Heart right ventricle (tissue), 16 donors: ENCODE measurements at places on chromosomes 4 and X.

DNA sequence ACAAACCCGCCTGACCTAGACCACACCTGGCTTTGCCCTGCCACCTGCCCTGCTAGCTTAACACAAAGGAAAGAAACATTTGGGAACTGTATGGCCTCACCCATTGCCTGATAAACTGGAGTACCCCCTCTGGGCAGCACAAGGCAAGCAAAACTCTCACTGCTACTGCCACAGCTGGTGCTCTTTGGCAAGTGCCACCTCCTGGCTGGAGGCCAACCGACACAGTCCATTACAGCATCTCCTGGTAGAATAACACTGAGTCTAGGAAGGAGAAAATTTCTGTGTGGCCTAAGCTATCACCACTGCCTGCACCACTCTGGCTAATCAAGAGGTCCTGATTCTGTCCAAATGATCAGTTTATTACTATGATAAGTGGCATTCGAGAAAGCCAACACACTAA, 18.9 kb upstream of the SPANXN3 start:
- no peak for DNase-seq

DNA sequence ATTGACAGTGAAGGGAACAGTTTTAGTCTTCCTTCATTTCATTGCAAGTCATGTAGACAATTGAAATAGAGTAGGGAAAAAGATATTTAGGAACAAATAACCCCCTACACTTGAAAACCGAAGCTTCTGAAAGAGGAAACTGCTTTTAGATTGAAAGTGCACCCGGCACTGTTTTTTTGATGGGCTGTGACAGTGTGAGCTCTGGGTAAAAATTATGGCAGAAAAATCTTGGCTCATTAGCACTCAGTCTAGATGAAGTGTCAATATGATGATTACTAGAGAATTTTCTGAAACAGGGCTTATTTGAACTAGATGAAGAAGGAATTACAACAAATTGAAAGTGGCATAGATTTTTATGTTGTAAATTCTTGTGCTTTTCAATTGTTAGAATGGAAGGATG, 1132.4 kb downstream of the RAPGEF2 start:
- no peak for DNase-seq

- DNase-seq, result no peak
These were observed 72.7 kb upstream of the BOD1L1 start for GRCh38 chr4:13700021-13700857.

DNA sequence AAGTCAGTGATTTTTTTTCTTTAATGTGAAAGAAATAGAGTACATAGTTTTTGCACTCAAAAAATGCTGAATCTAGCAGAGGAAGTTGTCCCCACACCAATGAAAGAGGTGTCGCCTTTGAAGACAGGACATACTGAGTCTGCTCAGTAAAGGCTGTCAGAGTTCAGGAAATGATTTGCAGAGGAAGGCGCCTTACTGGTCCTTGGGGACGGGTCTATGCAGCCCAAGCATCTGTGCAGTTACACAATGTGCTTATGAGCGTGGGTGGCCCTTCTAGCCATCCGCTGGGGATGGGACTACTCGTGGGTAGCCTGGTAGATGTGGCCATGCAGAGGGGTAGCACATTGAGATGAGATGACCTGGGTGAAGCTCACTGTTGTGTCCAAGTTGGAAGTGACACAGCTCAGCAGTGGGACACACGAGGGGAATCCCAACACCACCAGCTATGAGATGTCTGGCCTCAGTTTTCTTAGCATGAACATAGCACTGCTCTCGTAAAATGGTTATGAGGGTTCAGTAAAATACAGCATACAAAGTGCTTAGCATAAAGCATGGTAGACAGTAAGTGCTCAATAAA, 116.5 kb upstream of the RBPJ start:
- no peak for DNase-seq

DNA sequence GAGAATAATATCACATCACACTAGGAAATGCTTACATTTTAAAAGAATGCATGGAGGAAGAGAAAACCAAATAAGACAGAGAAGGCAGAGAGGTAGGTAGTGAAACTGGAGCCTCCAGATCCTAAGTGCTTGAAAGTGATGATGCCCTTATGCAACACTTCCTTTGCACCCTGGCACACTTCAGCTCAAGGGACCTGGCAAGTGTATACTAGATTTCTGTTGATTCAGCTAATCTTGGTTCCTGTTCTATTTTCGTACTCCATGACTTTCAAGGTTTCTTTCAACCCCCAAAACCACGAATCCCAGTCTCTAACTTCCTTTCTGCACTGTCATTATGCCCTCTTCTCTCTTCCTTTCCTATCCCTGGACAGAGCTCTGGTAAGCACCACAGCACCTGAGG, 36.9 kb upstream of the SH3KBP1 start:
- DNase-seq, result no peak
